ENCODE measurements at places on chromosomes 13 and 19. TPM values are rescaled to one million over a fixed set of nuclear protein-coding genes. Genes with fewer than 3 reads are reported as not detected.

Gene SYNGR4
- not detected for total RNA-seq

Gene NECTIN2
- 121 TPM for total RNA-seq

Gene GGN
- 0.37 TPM for total RNA-seq

Gene ELAVL3
- 0.50 TPM for total RNA-seq

- H3K27ac ChIP-seq, result peak overlapping the region; percentile 88
- H3K36me3 ChIP-seq, result no peaks in the 10 kb centered on the region
- H3K4me3 ChIP-seq, result no peak overlapping the region
- H3K4me1 ChIP-seq, result peaks cover 3% of the 10 kb centered on the region
Measured at GRCh38 chr19:41745756-41746155, 9.6 kb upstream of the CEACAM6 start.

DNA sequence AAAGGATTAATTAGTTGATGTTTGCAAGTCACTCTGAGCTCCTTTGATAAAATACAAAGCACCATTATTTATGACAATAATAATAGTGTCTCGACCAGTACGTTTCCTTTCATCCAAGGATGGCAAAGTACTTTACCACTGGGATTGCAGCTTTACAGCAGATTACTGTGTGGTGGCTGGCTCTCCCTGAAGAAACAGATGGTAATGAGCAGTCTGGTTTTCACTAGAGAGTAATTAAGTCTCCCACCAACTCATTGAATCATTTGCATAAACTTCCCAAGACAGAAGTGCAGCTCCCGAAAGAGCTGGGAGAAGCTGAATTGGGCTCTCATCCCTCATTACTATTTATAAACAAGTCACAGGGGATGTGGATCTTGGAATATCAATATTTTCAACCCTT lies 48.7 kb downstream of the KLF5 start:
- H3K4me1 ChIP-seq, result no peaks in the 10 kb centered on the region
- no peaks in the 10 kb centered on the region for H3K36me3 ChIP-seq
- DNase-seq, result no peak
- no peak overlapping the region for H3K27ac ChIP-seq
- no peak overlapping the region for H3K4me3 ChIP-seq

Gene SAMD1
- total RNA-seq, result 52.9 TPM

GRCh38 chr19:21586311-21587116 lies 81.1 kb downstream of the ZNF429 start:
- H3K4me3 ChIP-seq, result peak overlapping the region; percentile 69
- no peaks in the 10 kb centered on the region for H3K4me1 ChIP-seq
- DNase-seq, result no peak
- H3K27ac ChIP-seq, result no peak overlapping the region

- H3K27me3 ChIP-seq, result peaks cover 24% of the 10 kb centered on the region
- no peak overlapping the region for H3K4me3 ChIP-seq
- H3K4me1 ChIP-seq, result no peaks in the 10 kb centered on the region
- DNase-seq, result no peak
- H3K36me3 ChIP-seq, result no peaks in the 10 kb centered on the region
- H3K27ac ChIP-seq, result no peak overlapping the region
Measured at GRCh38 chr13:98755729-98756128, 3.3 kb upstream of the SLC15A1 start.

DNA sequence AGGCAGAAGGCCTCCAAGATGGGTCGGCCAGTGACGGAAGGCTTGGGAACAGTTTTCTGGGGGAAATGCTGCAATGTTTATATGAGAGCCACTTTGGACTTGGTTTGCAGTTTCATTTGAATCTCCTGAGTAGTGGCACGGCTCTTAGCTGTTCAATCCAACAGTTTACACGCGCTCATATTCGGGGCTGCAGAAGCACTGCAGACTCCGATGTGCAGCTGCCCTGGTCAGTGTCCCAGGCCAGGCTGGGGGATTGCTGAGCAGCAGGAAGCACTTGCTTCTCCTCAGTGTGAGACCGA lies 31.7 kb downstream of the CEBPG start:
- H3K4me3 ChIP-seq, result no peak overlapping the region
- no peak overlapping the region for H3K27ac ChIP-seq
- no peaks in the 10 kb centered on the region for H3K36me3 ChIP-seq

GRCh38 chr19:33553530-33554310 lies 32.1 kb upstream of the PEPD start:
- no peak overlapping the region for H3K4me3 ChIP-seq
- no peaks in the 10 kb centered on the region for H3K36me3 ChIP-seq
- no peak for DNase-seq
- no peaks in the 10 kb centered on the region for H3K4me1 ChIP-seq
- no peak overlapping the region for H3K27ac ChIP-seq

Gene GADD45B
- 21.6 TPM for total RNA-seq

DNA sequence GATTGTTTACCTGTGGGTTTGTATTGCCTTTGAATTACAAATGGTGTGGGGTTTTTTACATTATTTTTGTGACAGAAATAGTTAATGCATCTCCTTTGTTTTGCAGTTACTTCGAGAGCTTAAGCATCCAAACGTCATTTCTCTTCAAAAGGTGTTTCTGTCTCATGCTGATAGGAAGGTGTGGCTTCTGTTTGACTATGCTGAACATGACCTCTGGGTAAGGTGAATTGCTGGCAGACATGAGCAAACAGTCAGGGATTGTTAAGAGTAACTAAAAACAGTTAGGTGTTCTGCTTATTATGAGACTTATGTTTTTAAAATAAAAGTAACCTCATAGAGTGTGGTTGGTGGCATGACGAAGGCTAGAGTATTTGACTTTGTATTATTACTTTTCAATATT lies 95.0 kb downstream of the CDK8 start:
- no peak overlapping the region for H3K4me3 ChIP-seq
- no peak for DNase-seq
- no peak overlapping the region for H3K27ac ChIP-seq
- H3K4me1 ChIP-seq, result no peaks in the 10 kb centered on the region
- H3K36me3 ChIP-seq, result no peaks in the 10 kb centered on the region
- no peaks in the 10 kb centered on the region for H3K27me3 ChIP-seq

DNA sequence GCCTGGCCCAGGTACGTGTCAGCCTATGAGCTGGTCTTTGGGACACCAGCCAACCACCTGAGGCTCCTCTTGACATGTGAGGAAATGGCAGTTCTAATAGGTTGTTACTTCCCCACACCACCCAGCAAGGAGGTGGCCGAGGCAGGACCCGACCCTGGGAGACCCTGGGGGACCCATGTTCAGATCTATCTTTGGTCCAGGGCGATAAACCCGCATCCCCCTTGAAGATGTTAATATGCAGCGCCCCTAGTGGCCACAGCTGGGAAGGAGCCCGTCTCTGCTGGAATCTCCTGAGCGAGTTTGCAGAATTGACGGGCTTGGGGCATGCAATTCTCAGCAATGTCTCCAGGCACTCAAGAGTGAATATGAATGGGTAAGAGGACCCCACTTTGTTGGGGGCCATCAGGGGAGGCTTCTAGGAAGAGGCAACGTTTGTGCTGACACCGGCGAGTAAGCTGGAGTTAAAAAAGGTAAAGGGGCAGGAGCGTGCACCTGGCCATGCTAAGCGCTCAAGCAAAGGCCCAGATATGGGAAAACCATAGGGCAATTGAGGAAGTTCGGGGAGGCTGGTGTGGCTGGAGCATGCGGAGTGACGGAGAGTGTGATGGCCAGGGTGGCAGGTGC lies 1.5 kb upstream of the MYO1F start:
- H3K27ac ChIP-seq, result no peak overlapping the region

- no peak overlapping the region for H3K4me3 ChIP-seq
- no peaks in the 10 kb centered on the region for H3K36me3 ChIP-seq
- DNase-seq, result no peak
- no peak overlapping the region for H3K27ac ChIP-seq
- no peaks in the 10 kb centered on the region for H3K27me3 ChIP-seq
- H3K4me1 ChIP-seq, result peaks cover 4% of the 10 kb centered on the region
Measured at GRCh38 chr13:29746148-29746677, 104.2 kb downstream of the UBL3 start.

DNA sequence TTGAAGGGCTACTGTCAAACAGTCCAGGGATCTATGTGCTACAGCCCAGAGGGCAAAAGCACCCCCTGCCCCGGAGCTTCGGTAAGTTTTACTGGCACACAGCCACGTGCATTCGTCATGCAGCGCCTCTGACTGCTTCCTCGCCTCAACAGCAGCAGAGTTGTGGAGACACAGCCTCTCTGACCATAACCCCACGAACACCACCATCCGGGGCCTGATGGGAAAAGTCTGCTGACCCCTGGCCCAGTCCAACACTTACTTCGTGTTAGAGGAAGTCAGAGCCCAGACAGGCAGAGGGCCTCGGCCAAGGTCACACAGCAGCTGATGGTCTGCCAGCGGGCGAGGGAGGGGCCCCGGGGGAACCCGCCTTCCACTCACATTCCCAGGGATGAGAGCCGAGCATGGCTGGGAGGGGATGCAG lies 5.1 kb downstream of the CBARP start:
- H3K4me3 ChIP-seq, result no peak overlapping the region
- H3K27ac ChIP-seq, result no peak overlapping the region
- no peaks in the 10 kb centered on the region for H3K36me3 ChIP-seq
- no peak for DNase-seq
- H3K27me3 ChIP-seq, result peaks cover 37% of the 10 kb centered on the region

Gene CTU1
- 11.8 TPM for total RNA-seq

DNA sequence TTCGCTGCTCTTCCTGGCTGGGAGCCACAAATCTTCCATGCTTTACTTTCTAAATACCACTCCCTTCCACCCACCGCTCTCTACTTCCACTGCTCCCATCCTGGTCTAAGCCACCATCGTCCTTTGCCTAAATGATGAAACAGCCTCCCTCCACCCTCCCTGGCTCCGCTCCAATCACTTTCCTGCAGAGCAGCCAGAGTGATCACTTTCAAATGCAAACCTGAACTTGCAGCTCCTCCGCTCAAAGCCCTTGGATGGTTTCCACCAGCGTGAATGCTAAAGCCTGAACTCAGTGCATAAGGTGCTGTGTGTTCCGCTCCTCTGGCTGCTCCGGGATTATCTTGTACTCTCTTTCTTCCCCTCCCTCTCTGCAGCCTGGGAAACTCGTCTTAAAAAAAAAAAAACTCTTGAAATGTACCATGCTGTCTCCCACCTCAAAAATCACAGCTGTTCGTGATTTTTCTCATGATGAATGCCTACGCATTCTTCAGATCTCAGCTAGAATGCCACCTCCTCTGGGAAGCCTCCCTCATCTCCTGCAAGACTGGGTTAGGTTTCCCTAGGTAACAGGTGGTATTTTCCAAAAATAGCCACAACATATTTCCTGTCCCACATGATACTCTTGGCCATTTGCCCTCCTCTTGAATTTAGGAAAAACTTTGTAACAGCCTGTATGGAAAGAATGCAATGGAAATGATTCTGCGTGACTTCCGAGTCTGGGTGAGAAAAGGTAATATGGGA lies 3.7 kb upstream of the SIN3B start:
- peak; percentile 38 for DNase-seq
- H3K4me1 ChIP-seq, result peaks cover 2% of the 10 kb centered on the region
- H3K36me3 ChIP-seq, result no peaks in the 10 kb centered on the region
- no peaks in the 10 kb centered on the region for H3K27me3 ChIP-seq
- peak overlapping the region; percentile 54 for H3K27ac ChIP-seq

GRCh38 chr19:19860756-19861390 lies 4.8 kb upstream of the ZNF253 start:
- H3K4me1 ChIP-seq, result no peaks in the 10 kb centered on the region
- H3K27me3 ChIP-seq, result no peaks in the 10 kb centered on the region
- H3K36me3 ChIP-seq, result no peaks in the 10 kb centered on the region
- no peak overlapping the region for H3K27ac ChIP-seq
- H3K4me3 ChIP-seq, result no peak overlapping the region
- DNase-seq, result no peak

Data from colonic mucosa (tissue), 4 donors.